ENCODE measurements at places on chromosomes 1 and 21. TPM values are rescaled to one million over a fixed set of nuclear protein-coding genes. Genes with fewer than 3 reads are reported as not detected.

DNA sequence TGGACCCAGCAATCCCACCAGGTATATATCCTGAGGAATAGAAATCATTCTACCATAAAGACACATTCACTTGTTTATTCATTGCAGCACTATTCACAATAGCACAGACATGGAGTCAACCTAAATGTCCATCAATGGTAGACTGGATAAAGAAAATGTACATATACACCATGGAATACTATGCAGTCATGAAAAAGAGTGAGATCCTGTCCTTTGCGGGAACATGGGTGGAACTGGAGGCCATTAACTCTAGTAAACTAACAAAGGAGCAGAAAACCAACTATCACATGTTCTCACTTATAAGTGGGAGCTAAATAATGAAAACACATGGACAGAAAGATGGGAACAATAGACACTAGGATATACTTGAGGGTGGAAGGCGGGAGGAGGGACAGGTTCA, 36.1 kb upstream of the PRKACB start:
- DNase-seq: no peak

DNA sequence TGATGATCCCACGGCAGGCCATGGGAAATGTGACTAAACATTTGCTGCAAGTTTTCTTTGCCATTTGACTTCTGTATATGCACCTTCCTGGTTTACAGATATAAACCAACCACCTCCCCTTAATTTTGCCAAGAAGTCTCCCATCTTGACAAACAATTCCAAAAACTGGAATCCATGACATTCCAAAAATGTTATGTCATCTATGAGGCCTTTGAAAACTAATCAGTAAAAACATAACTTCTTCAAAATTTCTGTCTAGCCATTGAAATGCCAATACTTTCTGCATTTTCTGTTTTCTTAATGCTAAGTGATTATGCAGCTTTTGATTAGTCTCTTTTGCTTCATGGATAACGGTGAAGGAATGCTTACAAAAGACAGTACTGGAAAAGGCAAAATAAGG, 84.1 kb downstream of the LYST start:
- DNase-seq: no peak

DNA sequence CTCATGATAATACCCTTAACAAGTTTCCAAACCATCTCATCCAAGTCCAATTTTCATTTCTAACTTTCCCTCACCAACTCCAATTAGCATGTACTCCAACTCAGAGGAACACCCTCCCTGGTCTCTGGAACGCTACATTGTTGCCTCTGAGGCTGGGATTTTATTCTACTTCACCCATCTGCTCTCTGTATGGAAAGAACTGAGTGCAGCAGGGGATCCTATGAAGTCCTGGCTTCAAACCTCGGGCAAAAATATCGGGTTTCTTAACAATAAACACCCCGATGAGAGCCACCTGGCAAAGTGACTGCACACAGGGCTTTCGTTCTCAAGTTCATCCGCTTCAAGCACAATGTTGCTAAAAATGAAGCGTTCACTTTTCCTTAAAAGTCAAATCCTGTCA, 99.6 kb downstream of the CRB1 start:
- DNase-seq: no peak

DNA sequence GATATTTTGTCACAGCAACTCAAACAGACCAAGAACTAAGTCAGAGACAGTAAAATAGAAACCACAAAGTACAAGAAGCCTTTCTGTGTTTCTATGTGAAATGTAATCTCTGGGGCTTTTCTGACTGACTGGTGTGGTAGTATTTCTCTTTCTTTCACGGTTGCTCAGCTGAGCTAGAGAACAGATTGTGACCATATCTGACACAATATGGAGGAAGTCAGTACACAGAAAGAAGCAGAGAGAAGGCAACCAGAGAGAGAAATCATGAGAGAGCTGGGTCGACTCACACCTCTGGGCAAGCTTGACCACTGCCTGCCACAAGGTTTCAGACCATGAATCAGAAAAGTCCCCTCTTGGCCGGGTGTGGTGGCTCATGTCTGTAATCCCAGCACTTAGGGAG, 208.9 kb upstream of the GREM2 start:
- DNase-seq: no peak

GRCh38 chr1:116485976-116486375, 84.8 kb downstream of the CD58 start:
- DNase-seq: no peak

GRCh38 chr21:29342363-29342957, 43.7 kb downstream of the BACH1 start:
- no peak for DNase-seq

DNA sequence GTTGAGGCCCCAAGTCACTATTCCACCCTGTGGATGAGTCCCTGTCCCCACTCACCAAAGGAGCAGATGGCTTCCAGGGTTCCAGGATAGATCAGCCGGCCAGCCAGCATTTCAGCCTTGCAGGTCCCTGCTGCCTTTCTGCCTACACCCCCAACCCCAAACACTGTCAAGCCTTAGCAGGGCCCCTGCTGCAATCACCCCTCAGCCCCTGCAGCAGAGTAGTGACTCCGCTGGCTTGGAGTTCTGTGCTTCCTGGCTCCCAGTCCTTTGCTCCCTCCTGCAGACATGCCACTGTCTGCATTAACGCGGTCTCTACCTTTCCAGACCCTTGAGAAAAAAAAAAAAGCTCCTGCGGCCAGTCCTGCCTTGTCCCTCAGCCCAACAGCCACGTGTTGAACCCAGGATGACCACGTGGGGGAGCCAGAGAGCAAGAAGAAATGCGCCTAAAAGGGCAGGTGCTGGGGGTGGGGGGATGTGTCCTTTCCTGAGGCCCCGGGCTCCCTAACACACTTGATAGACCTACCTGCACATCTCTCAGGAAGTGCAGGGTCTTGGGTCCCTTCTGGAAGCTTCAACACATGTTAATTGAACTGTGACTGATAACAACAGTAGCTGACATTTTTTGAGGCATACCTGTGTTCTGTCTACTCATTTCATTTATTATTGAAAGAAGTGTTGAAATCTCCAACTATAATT, 37.4 kb downstream of the RASSF5 start:
- DNase-seq: peak; percentile 65

DNA sequence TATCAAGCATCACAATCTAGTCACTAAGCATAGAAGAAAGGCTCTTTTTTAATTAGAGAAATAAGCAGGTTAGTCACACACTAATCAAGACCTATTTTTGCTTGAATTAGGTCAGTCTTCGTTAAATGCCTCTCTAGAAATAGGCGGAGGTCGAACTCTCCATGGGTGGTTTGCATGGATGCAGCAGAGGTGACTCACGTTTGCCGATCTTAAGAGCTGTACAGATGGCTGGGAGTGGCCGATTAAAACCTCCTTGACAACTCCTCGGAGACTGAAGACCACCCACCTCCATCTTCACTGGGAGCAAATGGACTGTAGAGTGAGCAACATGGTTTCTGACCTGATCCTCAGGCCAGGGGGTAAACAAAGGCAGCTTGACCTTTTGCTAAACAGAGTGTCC, 249.3 kb downstream of the ZNF648 start:
- no peak for DNase-seq

DNA sequence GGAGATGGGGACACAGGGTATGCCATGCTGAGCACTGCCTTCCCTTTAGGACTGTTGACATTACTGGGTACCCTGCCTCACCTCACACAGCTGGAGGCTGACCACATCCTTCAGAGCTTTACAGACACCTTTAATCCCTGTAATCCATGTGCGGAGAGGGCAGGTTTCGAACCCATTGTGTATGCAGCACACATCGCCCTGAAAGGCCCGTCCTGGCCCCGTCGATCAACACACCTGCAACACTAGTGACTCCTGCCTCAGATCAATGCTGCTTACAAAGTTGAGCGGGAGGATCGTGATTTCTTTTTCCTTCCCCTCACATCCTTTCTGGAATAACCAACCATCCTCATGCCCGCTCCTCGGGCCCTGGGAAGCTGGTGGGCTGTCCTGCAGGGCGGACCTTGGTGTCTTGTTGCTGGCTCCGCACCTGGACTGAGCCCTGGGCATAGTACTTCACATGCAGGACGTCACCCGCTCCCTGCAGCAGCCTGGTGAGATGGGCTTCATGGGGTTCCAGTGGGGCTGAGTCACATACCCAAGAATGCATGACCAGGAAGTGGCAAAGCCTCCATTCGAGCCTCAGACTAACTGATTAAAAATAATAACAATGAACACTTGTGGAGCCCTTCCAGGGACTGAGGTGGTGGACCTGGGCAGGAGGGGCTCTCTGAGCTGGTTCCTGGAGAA, 403.6 kb downstream of the PTPRU start:
- no peak for DNase-seq

The MIXL1 gene
- polyA plus RNA-seq: 0.30 TPM

The RNU1-3 gene
- not detected for polyA plus RNA-seq

The FAM229A gene
- polyA plus RNA-seq: 14.6 TPM

Data from thymus (tissue), 14 donors.